ENCODE measurements at places on chromosomes 5 and 9.

GRCh38 chr5:64160201-64160600 lies 5.4 kb upstream of the RNF180 start:
- no peak for ATAC-seq

DNA sequence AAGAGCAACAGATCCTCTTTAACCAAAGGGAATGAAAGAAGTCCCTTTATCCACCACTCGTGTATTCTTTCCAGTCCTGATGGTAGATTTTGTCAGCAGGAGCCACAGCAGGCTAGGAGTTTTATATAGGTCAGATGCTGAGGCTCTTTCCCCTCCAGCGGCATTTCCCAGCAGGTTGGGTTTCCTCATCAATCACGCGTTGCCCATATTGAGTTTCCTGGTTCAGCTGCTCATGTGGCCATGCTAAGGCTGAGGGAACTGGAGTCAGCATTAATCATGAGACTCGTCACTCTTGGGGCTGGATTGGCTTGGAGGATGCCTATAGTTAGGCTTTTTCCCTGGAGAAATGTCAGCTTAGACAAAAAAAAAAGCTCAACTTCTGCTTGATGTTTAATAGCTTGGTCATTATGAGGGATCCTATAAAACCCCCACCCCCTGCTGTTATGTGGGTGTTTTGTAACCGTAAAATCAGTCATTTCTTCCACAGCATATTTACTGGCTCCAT lies 193.4 kb upstream of the GAS1 start:
- no peak for ATAC-seq

DNA sequence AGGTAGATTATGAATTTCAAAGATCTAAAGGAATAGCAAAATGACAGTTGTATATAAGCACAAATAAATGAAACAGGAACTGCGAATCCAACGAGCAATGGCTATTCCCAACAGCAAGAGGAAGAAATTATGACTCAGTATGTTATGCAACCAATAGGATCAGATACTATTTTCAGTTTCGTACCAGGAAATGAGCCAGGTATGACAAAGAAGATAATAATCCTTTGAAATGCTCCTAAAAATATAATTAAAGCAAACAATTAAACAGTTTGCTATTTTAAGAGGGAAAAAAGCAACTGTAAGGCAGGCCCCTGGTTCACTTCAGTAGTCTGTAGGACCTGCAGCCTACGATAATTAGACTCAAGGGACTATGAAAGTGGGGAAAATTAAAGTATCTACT lies 58.9 kb downstream of the AUH start:
- peak; percentile 86 for ATAC-seq

DNA sequence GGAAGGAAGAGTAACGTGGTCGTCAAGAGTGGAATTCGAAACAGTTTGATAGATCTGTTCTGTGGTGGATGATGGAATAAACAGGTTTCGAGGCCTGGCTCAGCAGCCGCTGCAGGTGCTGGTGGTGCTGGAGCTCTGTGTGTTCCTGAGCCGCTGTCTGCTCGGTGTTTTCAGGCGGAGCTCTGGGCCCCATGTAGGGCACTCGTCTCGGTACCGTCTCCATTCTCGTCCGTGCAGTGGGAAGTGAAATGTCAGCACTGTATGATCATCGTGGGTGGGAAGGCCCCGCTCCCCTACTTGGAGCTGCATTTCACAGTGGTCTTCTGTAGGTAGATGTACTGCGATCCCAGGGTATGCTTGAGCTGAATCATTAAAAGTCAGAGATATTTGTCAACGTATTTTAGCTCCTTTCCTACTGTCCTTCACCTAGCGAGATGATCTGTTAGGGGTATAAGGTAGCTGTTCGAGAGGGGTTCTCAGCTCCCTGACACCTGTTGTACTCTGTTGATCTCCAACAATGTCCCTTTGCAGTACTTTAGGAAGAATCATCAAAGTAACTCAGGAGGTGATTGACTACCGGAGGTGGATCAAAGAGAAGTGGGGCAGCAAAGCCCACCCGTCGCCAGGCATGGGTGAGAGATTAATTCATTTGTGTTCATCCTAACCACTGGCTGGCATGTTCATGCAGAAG lies 35.9 kb downstream of the TENT4A start:
- no peak for ATAC-seq

DNA sequence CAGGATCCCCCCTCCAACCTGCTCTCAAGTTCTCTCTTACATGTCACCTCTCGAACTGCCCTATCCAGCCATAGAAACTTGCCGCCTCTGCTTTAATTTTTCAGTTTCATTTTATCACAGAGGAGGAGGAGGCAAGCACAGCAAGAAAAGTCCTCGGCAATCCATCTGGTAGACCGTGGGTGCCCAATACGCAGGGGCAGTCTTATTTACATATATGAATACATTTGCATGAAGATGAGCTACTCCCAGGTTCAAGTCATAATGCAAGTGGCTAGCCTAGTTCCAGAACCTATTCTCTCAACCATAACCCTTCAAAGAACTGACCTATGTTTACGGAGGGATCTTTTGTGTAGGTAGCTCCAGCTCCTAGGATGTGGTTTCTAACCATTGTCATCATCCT lies 223.2 kb upstream of the PANK3 start:
- no peak for ATAC-seq

DNA sequence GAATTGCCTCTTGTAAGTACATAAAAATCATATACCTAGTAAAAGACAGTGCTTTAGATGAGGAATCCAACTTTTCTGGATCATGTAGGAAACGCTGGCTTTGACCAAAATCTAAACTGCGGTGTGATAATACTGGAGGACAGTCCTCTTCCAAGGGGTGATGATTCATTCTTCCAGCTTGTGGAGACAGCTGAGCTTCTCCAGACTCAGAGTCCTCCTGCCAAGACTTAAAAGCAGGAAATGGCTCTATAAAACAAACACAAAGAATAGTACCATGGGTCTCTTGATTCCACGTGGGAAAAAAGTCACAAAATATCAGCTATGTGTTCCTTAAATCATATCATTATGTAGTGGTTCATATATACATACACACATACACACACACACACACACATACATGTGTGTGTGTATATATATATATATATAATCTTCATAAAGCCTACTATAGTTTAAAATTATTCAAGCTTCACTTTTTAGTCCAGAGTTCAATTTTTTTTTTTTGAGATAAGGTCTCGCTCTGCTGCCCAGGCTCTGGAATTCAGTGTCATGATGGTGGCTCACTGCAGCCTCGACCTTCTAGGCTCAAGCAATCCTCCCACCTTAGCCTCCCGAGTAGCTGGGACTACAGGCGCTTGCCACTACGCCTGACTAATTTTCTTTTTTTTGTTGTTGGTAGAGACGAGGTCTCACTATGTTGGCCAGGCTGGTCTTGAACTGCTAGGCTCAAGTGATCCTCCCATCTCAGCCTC lies 65.0 kb downstream of the PKD2L2 start:
- peak; percentile 92 for ATAC-seq

- no peak for ATAC-seq
Measured at GRCh38 chr5:119537704-119538103, 85.4 kb downstream of the HSD17B4 start.

DNA sequence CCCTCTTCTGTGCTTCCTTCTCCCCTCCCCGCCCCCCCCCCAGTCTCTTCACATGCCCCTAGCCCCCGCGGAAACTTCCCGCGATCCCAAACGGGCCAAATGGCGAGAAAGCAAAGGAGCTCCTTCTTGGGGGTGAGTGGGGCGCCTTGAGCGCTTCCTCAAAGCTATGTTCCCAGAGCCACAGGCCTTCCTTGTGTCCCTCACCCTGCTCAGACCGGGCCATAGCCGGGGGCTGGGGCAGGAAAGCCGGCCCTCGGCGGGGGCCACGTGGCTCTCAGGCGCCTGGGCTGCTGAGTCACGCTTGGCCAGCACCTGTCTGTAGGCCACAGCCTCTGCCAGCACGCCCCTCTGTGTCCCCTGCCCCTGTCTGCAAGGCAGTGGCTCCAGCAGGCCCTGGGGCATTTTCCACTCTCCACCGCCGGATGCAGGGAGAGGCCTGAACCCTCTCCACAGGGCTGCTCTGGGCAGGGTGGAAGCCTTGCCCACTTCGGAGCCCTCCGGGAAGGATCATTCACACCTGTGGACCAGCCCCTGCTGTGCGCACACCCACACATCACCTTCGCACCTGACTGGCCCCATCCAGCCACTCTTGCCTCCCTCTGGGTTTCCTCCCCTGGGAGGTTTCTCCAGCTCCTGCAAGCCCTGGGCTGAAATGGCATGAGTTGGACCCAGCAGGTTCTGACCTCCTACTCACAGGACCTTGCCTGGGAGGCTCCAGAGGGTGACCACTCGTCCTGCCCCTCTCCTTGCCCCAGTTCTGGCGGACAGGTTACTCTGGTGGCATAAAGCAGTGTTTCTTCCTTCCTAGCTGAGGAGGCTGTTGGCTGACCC lies 1.2 kb upstream of the SQSTM1 start:
- peak; percentile 13 for ATAC-seq

DNA sequence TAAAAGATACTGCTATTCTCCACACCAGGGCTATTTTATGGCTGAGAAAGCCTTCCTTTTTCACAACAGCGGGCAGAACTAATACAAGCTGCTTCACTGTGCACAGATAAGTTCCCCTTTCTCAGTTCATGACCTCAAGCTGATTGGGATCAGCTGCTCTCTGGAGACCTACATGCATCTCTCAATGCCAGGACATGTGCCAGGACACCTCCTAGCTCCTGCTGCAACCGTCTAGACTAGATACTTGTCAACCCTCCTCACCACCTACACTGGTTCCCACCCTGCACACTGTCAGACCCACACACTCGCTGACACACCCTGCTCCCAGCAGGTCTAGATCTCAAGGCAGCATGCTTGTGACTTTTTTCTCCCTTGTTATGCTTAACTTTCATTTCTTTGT lies 39.8 kb downstream of the STARD4 start:
- peak; percentile 45 for ATAC-seq

GRCh38 chr5:175542232-175542965 lies 64.0 kb downstream of the SFXN1 start:
- no peak for ATAC-seq

- ATAC-seq = peak; percentile 89
Measured at GRCh38 chr5:132293992-132294727, at the start of gene SLC22A4. SLC22A4 (plus strand) TSS chr5:132294394; CDS start chr5:132294617, 223 bp downstream.

- ATAC-seq = no peak
Measured at GRCh38 chr5:125657936-125658335, 765.3 kb upstream of the GRAMD2B start.

GRCh38 chr9:38018958-38019602 lies 49.9 kb downstream of the SHB start:
- ATAC-seq = peak; percentile 81

- ATAC-seq = no peak
Measured at GRCh38 chr5:57007344-57007743, 55.4 kb upstream of the MIER3 start.

DNA sequence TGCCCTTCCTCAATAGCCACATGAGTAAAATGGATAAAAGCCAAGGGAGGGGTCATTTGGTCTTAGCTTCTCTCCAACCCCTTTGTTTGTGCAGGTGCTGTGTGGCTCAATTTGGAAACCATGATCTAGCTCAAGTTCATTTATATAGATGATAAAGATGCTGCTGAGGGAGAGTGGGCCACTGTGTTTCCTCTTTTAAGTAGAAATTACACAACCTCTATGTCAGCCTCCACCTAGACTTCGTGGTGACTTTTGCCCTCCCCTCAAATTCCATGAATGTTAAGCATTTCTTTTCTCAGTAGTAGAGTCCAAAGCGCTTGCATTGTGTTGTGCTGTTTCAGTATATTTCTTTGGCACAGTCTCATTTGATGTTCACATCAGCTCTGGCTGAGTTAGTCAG lies 241.4 kb downstream of the ARHGAP26 start:
- ATAC-seq = peak; percentile 28

- no peak for ATAC-seq
Measured at GRCh38 chr5:82348784-82349425, 70.8 kb upstream of the RPS23 start.

DNA sequence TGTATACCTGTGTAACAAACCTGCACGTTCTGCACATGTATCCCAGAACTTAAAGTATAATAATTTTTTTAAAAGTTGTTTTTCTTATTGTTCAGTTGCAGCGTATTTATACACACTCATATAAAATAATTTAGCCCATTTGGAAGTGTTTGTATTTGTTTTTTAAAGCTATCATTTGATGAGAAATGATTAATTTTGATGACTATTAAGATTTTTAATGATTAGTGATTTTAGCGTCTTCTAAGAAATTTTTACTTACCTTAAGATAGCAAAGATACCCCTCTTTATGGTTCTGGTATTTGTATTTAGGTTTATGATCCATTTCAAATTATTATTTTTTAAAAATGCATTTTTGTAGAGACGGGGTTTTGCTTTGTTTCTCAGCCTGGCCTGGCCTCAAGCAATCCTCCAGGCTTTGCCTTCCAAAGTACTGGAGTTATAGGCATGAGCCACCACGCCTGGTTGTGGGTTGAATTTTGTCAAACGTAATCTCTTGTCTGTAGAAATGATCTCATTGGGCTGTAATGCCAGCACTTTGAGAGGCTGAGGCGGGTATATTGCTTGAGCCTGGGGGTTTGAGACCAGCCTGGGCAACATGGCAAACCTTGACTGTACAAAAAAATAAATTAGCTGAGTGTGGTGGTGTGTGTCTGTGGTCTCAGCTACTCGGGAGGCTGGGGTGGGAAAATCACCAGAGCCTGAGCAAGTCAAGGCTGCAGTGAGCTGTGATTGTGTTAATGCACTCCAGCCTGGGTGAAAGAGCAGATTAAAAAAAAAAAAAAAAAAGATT lies 26.9 kb downstream of the CSNK1G3 start:
- peak; percentile 45 for ATAC-seq

DNA sequence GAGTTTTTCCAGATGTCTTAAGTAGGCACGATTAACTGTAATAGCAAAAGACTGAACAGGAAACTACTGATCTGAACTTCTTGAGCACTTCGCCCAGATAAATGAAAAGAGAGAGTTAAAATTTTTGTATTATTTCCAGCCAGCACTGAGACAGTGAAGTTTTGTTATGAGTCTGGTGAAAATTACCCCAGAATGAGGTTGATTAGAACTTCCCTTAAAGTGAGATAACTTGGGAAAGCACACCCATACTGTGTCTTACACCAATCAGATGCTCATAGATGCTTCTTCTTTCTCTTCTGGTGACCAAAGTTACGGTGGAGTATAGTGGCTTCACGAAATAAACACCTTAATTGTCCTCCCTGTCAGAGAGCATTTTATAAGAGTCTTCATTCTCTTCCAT lies 131.8 kb upstream of the SLC12A2 start:
- ATAC-seq = no peak

- ATAC-seq = no peak
Measured at GRCh38 chr9:97406620-97407177, 5.2 kb upstream of the TDRD7 start.

DNA sequence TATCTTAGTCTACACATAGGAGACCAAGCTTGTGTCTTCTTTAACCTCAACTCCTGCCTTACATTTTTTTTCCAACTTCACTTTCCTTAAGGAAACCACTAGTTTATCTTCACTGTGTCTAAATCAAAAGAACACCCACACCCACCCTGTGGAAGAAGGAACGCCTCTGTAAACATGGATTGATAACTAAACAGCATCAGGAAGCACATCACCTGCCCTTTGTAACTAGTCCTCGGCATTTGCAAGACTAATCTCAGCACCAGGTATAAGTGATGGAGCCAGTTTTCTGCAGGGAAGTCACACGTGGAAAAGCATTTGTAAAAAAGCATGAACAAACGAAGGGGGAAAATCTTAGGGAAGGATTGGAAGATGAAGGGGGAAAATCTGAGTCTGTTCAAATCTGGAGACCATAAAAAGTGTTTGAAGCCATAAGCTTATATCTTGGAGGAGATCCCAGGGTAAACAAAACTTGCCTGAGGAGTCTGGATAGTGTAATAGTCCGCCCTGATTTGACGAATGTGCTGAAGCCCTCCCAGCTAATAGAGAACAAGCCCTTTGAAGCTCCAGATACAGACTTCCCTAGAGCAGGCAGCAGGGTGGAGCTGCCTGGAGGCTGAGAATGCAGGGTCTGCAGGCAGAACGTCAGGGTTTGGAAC lies 117.3 kb upstream of the LHFPL2 start:
- no peak for ATAC-seq

Measured in SK-N-SH treated with all-trans-retinoic acid at 6 μM for 48 hours (cell line).